Endothelial cell of umbilical vein (primary cell): ENCODE measurements at places on chromosomes 6 and 20. TPM values are rescaled to one million over a fixed set of nuclear protein-coding genes. Genes with fewer than 3 reads are reported as not detected.

DNA sequence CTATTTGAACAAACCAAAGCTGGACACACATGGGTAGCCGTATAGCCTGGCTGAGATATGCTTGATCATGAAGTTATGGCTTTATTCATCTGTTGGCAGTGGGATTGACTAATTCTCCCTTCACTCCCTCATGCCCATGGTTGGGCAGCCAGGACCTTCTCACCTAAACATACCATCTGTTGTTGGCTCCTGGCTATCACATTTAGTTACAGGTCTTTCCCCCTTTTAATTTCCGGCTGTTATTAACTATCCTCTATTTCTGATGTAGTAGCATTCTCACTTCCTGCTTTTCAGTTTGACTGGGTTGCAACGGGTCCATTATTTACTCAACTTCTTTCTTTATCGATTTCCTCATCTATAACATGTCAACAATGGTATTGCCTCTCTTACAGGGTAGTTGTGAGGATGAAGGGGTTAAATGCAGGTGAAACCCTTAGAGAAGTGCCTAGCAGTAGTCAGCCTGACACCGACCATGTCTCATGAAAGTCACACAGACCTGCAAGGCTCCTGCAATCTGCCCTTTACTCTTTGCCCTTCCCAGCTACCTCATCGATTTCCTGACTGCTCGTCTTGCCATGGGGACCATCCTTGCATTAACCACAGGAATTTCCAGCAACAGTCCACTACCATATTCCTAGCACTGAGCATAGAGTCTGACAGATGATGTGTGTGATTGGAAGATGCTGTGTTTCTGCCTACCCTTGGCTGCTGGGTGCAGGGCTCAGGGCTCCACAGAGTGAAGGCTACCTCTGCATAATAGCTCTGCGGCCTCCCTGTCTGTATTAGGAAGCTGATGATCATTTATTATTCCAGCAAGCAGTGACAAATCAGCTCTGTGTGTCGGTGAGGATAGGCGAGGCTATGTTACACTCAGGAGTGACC is 42.2 kb downstream of the PPP1R14C start:
- DNase-seq, result no peak

GRCh38 chr6:33217681-33218080 is 9.4 kb downstream of the RING1 start:
- DNase-seq, result no peak

- DNase-seq, result peak; percentile 49
These were observed 106.5 kb downstream of the ARID1B start for GRCh38 chr6:156883497-156884252.

DNA sequence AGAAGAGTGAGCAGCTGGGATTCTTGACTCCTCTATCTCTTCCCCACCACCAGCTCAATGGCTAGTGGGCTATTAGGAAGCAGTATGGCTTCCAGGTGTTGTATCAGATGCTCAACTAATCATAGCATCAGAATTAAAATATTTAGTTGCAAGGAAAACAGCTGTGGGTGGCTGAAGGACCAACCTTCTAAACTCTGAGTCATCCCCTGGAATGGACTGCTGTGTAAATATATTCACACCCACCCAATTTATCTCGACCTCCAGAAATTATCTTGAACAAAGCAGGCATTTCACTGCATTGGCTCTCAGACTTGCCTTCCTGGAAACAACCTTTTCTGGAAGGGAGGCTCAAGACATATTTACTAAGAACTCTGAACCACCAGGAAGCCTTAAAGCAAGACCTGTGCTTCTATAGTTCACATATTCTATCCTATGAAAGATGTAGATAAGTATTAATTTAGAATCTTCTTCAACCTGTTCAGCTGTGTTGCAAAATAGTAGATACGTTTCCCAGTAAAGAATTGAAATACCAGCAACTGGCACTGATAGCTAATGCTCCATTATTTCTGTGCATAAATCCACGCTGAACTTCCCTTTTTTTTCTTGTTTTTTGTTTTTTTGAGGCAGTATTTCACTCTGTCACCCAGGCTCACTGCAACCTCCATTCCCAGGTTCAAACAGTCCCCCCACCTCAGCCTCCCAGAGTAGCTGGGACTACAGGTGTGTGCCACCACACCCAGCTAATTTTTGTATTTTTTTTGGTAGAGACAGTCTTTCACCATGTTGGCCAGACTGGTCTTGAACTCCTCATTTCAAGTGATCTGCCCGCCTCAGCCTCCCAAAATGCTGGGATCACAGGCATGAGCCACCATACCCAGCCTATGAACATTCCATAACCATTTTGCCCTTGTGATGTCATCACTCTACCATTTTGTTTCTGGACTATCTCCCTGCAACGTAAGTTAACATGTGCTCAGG is 56.9 kb upstream of the CD2AP start:
- DNase-seq, result peak; percentile 47

- DNase-seq, result no peak
These were observed 371.1 kb downstream of the CDKAL1 start for GRCh38 chr6:20905377-20905776.

- DNase-seq, result peak; percentile 27
These were observed 2.8 kb upstream of the E2F1 start for GRCh38 chr20:33688938-33689424.

DNA sequence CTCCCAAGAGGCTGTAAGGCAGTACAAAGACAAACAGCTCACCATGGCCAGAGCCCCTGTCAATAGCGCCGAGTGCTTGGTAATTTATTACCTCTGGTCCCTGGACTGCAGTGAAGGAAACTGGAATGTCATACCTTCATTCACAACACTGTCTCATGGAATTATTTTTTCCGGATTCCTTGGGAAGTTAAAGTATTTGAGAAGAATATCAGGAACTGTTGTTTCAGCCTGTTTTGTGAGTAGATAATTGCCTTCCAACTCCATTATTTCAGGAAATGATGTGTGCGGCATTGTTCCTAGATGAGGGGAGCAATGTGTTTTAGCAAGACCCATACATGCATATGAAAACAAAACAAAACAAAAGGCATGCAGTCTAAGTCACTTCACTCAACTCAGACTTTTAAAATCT is 64.0 kb downstream of the BLOC1S5 start:
- peak; percentile 99 for DNase-seq

DNA sequence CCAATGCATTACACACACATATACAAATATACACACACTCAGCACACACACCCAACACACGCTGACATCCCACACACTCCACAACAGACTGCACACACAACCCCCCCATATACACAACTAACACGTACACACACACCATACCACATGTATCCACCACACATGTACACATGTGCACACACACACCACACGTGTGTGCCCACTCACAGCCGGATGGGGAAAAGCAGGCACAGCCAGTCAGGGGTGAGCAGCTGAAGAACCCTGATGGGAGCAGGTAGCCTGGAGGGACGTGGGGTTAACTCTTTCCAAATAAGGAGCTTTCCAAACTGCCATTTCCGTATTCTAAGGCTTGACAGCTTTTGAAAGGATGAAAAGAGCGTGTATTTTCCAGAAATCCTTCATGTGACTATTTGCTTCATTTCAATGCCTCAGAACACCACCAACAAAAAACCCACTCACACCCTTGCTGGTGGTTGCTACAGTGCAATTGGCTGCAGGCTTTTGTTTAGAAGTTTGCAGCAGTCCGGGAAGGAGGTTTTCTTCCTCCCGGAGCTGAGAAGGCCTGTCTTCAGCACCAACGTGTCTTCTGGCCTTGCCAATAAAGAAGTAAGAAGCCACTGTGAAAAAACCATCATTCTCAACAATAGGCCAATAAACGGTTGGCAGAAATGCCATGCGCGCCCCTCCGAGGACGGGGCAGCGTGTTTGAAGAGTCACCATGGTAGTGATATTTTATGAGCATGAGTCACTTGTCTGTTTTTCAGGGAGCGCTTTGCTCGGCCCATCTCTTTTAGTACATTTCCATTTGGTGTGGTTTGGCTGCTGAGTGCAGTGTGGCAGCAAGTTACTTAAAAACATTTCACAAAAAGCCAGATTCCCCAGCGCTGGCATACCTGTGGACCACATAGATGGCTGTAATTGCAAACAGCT is 131.3 kb upstream of the GMDS start:
- DNase-seq, result no peak

- no peak for DNase-seq
These were observed 4.8 kb upstream of the BTNL2 start for GRCh38 chr6:32411566-32412327.

DNA sequence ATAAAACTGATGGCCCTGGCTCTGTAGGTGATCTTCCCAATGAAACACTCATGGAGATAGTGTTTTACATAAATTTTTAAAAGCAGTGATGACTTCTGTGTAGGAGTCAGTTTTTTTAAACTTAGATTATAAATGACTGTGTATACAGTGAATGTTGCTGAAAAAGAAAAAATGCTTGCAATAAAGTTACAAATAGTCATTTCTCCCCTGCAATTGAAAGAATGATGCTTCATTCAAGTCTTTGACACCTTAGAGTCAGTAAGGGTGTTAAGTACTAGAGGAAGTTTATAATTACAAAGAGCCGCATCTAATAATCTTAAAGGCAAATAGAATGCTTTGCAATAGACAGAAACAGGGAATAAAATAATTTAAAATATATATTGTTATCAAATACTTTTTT is 27.6 kb downstream of the ZNF292 start:
- DNase-seq, result no peak

PBOV1 gene
- polyA plus RNA-seq, result not detected in 2 replicates

PAK5 gene
- polyA plus RNA-seq, result not detected in 2 replicates
